ENCODE measurements at places on chromosomes 3 and 15. TPM values are rescaled to one million over a fixed set of nuclear protein-coding genes. Genes with fewer than 3 reads are reported as not detected.

DNA sequence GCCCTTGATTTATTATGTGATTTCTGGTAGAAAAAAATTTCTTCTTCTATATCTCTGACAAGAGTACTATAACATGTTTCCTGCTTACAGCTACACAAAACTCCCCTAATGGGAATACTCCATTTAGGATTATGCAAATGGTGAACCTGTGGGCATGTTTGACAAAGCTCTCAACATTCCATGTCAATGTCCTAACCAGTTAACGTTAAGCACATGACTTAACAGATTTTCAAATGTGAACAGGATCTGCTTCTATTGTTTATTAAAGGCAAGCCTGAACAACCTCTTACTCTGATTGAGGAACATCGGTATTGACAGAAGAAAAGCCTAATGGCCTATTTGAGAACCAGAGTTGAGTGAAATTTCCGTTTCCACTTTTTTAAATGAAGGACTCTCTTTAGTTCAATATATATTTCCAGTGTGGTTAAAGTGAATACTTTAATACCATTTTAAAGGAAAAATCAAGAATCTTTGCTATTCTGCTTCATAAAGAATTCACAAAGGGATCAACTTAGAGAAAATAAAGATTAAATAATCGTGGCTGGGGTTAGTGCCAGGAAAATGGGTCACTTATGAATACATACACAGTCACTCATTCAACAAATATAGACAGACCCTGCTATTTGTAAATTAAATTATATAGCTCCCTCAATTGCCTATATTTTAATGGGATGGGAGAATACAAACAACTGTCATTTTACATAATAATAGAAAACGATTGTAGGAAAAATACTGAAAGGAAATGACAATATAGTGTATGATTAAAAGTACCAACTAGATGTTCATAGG is 300.3 kb upstream of the CBLB start:
- no peak for DNase-seq

DNA sequence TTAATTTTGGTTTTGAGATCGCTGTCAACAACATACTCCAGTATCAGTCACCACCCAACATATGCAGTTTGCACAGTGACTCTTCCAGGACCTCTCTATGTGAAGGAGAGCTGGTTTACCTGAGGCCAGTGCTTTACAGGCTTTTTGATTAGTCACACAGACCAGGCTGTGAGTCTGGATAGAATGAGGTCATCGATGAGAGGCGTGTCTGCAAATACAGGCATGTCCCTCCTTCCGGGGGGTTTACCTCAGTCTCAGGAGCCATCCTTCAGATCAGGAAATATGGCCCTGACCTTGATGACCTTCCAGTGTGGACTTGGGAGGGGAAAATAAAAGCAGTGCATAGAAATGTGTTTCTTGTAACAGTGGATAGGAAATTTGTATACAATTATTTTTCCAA is 46.9 kb downstream of the KBTBD12 start:
- DNase-seq, result no peak

DNA sequence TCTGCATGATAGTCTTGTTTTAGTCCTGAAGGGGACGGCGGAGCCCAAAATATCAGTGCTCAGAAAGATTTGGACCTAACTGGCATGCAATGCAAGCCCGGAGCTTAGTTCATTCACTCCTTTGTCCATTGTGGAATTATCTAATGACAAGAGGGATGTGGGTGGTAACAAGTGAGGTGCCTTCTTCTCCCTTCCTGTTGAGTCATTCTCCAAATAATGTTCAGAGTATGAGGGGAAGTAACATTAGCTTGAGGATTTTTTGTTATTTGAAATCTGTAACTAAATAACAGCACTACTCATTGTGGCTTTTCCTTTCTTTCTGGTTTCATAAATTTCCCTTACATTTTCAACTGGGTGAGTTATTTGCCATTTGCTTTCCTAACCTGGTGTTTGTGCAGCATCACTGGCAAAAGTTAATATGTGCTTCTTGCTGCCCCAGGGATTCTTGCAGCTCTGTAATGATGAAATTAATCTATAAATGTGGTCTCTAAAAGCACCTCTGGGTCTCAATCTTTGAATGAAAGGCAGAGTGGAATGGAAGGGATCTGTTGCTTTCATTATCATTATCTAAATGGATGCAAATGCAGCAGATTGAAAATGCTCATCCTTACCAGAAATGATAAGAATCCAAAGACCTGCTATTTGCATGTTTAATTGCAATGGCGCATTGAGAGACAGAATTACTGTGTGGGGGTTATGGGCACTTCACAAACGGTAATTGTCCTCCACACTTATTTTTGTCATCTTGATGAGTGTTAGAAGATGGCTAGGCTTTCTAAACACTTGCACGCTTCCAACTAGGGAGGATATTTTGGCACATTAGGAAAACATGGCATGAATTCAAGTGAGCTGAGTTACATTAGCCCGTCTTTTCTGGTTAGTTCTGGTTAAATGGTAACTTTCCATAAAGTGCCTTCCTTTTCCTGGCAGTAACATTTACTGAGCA is 89.9 kb upstream of the MITF start:
- no peak for DNase-seq

GRCh38 chr15:79540551-79540950 is 108.4 kb downstream of the MINAR1 start:
- DNase-seq, result no peak

DNA sequence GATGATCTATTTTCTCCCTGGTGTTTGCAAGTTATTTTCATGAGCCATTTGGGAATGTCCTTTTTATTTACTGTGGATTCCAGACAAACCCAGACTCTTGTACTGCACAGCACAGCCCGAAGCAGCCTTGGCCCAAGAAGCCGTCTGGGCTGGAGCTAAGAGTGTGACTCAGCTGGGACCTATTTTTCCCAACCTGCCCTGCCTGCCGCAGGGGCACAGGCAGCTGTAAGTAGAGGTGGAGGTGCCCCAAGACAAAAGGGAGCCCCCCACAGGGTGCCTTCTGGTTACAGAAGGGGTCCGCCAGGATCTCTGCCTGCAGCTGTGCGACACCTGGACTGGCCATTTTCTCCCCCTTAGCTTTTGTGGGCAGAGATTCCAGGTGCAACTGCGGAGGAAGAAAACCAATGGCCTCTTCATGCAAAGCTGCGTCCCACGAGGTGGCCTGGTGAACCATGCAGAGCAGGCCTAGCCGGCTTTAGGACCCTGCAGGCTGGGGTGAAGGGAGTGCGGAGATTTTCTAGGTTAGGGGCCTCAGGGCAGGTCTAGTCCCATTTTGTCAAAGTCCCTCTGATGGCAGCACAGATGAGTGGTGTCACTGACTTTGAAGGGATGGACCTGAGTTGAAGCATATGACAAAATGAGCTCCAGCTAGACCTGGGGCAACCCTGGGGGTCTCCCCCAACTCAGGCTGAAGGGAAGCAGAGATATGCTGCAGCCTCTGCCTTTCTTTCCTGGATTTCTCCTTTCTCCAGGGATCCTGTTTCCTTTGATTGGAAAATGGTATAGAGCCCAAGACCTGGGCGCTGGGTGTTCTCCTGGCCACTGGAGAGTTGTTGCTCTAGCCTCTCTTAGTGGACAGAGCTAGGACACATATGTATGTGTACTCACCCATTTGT is 131.2 kb downstream of the KLF13 start:
- DNase-seq, result no peak

- no peak for DNase-seq
Observed at GRCh38 chr3:77967621-77968020, 927.7 kb downstream of the ROBO2 start.

DNA sequence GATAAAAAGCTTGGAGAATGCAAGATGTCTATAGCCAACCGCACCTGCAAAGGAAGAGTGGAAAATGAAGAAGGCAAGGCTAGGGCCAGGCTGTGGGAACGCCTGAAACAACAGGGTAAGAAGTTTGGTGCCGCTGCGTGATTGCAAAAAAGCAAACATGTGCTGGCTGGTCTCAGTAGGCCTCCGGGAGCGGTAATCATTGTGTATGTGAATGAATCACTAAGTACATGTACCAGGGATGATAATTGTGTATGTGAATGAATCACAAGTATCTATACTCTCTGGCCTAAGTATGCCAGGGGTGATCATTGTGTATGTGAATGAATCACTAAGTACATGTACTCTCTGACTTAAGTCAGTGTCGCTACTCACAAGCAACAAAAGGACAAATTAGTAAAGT is 40.3 kb upstream of the PARL start:
- DNase-seq, result no peak

GRCh38 chr15:81060907-81061306 is 60.2 kb downstream of the TLNRD1 start:
- no peak for DNase-seq

DNA sequence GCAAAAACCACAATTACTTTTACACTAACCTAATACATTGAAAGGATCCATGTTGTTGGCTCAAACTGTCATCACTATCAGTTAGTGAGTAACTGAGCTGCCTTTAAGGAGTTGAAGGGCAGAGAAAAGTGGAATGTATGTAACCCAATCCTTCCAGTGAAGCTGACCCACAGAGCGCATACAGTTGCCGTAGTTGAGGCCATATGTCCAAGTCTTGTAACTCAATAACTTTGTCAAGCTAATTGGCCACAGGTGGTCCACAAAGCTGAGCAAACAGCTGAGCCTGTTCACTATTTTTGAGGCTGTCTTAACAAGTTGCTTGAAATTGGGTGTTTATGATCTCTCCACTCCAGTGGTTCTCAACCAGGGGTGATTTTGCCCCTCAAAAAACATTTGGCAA is 169.0 kb upstream of the SLC24A5 start:
- DNase-seq, result no peak

- DNase-seq, result no peak
Observed at GRCh38 chr3:136802481-136802996, 16.4 kb upstream of the SLC35G2 start.

DNA sequence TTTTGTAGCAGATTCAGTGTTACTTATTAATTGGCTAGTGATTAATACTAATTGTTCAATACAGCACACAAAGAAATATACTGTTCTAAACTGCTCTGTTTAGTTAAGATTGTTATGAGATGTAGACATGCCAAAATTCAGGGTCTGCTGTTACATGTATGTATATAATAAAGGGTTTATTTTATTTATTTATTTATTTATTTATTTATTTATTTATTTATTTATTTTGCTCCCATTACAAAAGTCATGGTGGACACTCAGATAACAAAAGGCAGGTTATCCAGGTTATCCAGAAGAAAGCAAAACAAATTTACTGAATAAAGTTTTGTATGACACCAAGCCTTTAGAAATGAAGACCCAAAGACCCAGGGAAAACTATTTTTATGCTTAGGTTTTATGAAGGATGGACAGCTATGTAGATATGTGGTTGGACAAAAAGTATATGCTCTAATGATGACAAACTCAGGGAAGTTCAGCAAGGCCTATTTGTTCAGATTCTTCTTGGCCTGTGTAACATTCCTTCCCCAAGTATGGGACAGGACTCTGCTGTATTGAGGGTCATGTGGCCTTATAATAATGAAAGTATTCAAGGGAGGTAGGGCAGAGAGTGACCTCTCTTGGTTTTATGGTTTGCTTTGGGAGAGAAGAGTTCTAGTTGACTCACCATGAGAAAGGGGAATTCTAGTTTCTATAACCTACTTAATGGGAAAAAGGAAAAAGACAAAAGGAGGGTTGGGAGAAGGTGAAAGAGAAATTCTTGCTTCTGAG is 1056.8 kb downstream of the ROBO2 start:
- no peak for DNase-seq

DNA sequence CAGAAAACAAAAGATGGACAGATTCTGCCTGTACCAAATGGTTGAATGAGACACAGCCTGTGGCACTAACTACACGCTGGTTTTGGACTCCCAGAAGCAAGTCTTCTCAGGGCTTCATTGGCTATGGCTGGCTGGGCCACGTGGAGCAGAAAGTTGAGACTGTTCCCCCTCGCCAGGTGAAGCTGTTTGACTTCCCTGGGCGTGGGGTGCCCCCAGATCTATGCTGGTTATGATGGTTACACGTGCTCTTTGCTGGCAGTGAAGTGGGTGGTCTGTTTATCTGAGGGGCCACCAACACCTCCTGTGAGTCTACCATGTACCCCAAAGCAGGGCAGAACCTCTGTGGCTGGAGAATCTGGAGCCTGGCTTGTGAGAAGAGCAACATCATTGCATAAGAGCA is 60.3 kb upstream of the EPHA6 start:
- no peak for DNase-seq

GRCh38 chr15:99268431-99268830 is 17.1 kb downstream of the LRRC28 start:
- DNase-seq, result no peak

- no peak for DNase-seq
Observed at GRCh38 chr3:117226932-117227331, 517.4 kb downstream of the TUSC7 start.

DNA sequence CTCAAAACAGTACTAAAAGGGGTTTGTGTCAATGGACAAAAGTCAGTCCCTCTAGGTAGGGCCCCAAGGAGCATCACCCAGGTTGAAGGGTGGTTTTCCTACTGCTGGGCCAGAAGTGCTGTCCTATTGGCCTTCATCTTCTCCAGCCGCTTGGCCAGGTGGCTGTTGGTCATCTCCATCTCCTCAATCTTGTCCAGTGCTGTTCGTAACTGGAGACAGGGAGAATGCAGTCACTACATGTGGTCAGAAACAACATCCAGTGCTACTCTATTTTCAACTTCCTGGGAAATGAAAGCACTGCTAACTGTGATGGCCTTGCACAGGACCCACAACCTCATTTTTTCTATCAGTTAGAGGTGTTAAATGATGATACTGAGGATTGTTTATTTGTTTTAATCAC is 60.4 kb downstream of the MLH1 start:
- DNase-seq, result no peak

GRCh38 chr3:132773071-132773619 is 50.9 kb upstream of the NPHP3 start:
- no peak for DNase-seq

DNA sequence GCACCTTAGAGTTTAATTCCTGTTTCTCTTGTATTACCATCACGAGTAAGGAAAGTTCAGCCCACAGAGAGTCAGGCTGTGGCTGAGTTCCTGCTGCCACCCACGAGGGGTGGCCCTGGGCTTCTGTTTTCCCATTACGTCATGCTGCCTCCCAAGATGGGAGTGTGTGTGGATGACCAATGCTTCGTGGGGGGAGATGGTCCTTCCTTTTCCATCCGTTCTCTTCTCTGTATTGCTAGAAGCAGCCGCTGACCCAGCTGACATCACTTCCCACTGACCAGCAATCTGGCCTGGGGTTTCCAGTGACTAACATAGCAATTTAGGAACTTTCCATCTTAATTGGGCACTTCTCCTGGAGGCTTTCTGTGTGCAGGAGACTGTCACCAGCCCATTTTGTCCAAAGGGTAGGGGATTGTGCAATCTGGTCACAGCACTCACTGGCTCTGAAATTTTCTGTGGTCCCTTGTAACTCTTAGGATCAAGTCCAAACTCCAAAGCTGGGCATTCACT is 9.3 kb downstream of the IRAK2 start:
- DNase-seq, result no peak

- no peak for DNase-seq
Observed at GRCh38 chr15:72503147-72503546, 29.0 kb downstream of the ARIH1 start.

- DNase-seq, result no peak
Observed at GRCh38 chr15:70703096-70703878, 60.1 kb downstream of the UACA start.

GRCh38 chr3:46406788-46407611 is at the start of the genes CCR5AS and CCRL2:
CCR5AS (minus strand) TSS chr3:46407066.
CCRL2 (plus strand) TSS chr3:46407259; CDS start chr3:46408080, 821 bp downstream.
- DNase-seq, result no peak

GRCh38 chr3:190172751-190173150 is 52.1 kb upstream of the P3H2 start:
- no peak for DNase-seq

- DNase-seq, result no peak
Observed at GRCh38 chr3:71067977-71068654, 515.4 kb downstream of the FOXP1 start.

Gene NEK10
- 3.3 TPM for total RNA-seq

Gene SPESP1
- not detected for total RNA-seq

Gene TF
- total RNA-seq, result 3.8 TPM

Gene CHDH
- 17.9 TPM for total RNA-seq

Gene GATA2
- total RNA-seq, result 1.9 TPM

Gene RHOV
- 4.4 TPM for total RNA-seq

Gene LMLN
- total RNA-seq, result 14.4 TPM

Gene UBAP1L
- total RNA-seq, result 5.8 TPM
